Thoracic aorta (tissue), 2 donors: ENCODE measurements at places on chromosomes 4 and X. TPM values are rescaled to one million over a fixed set of nuclear protein-coding genes. Genes with fewer than 3 reads are reported as not detected.

The DGKK gene
- not detected for total RNA-seq

The TRIM60 gene
- not detected for total RNA-seq

The PWWP3B gene
- total RNA-seq = 0.21 TPM

The USP53 gene
- 112 TPM for total RNA-seq

The SPANXA2 gene
- 1.4 TPM for total RNA-seq

The KLB gene
- not detected for total RNA-seq

The TMEM35A gene
- 7.7 TPM for total RNA-seq

The ZFP92 gene
- 0.95 TPM for total RNA-seq

DNA sequence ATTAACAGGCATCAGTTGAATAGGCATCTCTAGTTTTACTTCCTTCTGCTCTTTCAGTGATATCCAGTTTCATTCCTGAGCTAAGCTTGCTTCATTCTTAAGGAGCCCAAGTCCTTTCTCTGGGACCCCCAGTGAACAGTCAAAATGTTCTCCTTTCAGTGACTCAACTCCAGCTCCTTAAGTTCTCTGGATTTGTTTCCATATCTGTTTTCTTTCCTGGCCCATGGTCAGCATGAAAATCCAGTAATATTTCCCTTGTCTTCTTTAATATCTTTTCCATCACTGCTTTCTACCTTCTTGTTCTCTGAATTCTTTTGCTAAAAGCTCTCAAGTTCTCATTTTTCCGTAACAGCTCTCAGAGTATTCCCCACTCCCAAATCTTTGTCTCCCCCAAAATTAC is 25.5 kb downstream of the ADGRL3 start:
- DNase-seq = no peak

DNA sequence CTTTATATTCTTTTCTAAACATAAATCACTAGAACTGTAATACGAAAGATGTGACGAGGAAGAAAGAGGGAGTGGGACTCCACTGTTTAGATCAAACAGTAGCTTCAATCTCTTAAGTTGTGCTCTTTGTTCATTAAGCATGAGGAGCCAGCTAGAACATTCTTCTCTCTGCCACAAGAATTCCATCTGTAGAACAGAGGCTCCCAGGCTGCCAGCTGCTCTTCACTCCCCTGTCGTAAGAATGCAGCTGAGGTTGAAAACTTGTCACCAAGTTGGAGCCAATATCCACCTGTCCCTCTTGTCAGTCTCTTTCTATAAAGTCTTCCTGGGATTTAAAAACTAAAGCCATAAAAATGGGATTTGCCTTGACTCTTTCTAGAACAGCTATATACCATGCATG is 65.0 kb upstream of the SEC24B start:
- DNase-seq = no peak

DNA sequence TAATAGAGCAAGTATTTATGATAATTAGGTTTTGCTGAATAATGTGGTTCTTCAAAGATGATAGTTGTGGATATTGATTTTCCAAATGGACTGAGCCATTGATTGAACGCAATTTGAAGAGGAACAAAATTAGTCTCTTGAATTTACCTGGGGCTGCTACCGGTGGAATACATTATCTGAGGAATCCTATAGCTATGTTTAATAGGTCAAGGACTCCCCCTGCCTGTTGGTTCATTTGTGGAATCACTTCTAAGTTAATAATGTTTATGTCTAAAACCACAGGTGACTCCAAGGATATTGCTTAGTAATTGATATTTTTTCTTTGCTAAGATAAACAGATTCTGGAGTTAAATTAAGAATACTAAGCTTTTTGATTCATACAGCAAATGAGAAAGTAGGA is 576.0 kb upstream of the PABPC4L start:
- no peak for DNase-seq

GRCh38 chr4:70687392-70687791 is 940 bp upstream of the UTP3 start:
- DNase-seq = no peak

DNA sequence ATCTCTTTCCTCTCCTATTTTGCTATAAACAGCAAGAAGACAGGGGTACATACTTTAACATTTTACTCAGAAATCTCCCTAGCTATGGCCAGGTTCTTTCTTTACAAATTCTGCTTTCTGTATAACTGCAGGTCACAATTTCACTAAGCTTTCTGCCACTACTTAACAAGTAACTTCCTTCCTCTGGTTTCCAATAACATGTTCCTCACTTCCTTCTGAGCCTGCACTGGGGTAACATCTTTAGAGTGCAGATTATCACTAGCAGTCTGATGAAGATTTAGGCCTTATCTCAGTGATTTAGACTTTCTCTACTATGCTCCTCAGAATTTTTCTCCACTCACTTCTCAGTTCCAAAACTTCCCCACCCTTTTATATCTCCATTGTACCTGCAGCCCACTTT is 1930.5 kb upstream of the AGA start:
- no peak for DNase-seq

DNA sequence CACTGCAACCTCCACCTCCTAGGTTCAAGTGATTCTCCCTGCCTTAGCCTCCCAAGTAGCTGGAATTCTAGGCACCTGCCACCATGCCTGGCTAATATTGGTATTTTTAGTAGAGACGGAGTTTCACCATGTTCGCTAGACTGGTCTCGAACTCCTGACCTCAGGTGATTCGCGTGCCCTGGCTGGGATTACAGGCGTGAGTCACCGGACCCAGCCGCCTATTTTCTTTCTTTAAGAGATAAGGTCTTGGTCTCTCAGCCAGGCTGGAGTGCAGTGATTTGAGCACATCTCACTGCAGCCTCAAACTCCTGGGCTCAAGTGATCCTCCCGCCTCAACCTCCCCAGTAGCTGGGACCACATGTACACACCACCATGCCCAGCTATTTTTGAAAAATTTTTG is 166.5 kb downstream of the DHRSX start:
- no peak for DNase-seq

DNA sequence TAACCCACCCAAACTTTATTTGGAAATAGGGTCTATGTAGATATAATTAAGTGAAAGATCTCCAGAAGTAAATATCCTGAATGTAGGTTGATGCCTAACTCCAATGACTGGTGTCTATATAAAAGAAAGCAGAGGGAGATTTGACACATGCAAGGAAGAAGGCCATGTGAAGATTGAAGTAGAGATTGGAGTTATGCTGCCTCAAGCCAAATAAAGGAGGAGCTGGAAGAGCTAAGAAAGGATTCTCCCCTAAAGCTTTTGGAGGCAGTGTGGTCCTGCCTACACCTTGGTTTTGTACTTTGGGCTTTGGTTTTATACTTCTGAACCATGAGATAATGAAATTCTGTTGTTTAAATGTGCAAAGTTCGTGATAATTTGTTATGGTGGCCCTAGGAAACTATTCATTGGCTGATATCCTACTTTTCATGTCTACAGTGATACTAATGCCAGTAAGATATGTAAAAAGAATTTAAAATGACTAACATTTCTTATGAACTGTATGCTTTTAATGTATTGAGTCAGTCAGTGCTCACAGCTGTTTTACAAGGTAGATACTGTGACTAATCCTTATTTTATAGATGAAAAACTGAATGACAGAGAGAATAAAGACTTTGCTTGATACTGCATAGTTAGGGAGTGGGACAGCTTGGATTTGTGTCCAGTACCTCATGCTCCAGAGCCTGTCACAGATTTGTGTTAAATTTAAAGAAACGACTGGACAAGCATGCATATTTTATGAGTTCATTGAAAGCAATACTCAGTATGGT is 5.9 kb upstream of the RAB40AL start:
- DNase-seq = no peak

DNA sequence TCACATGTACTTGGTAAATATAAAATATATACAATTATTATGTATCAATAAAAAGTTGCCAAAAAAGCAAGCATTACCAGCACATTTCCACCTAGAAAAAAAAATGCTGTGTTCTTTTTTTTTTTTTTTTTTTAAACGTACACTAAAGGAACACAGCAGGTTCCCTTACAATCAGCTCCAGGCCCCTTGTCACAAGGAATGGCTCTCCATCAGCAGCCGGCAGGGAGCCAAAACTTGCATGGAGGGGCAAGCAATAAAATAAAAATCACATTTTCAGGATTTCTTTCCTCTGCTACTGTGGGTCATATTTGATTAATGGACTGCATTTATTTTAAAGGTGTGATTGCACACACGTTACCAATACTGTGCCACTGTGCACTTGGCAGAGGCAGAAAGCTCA is 460.3 kb downstream of the GPAT3 start:
- DNase-seq = no peak

- no peak for DNase-seq
Measured at GRCh38 chr4:184960505-184960971, 57.8 kb upstream of the HELT start.

- DNase-seq = no peak
Measured at GRCh38 chr4:42816880-42817400, 75.6 kb upstream of the GRXCR1 start.

GRCh38 chrX:15600049-15600448 is 711 bp downstream of the ACE2 start:
- DNase-seq = no peak

DNA sequence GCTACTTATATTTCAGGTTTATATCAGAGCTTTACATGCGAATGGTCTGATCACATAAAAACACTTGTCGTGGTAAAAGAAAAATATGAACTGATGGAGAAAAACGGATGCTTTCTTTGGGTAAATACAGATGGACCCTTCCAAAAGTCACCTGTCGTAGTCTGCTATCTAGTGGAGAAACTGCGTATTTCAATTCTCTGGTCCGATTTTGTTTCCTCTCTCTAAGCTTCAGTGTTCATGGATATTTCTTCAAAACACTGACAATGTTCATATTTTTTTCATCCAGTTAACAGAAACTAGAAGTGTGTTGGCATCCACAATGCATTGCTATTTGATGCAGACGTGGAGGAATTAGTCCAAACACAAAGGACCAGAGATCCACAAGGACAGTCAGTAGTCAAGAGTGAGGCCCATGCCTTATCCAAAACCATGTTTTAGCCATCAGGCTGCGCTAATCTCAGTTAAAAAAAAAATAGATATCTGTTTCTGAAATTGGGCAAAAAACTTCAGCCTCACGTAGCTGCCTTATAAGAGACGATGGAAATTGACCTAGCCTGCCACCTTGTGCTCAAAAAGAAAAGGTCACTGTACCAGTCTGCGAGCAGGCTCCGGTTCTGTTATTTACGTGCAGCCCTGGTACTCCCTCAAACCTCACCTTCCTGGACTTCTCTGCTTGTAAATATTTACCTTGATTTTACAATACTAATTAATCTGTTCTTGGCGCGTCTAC is 16.0 kb downstream of the MEPE start:
- no peak for DNase-seq

DNA sequence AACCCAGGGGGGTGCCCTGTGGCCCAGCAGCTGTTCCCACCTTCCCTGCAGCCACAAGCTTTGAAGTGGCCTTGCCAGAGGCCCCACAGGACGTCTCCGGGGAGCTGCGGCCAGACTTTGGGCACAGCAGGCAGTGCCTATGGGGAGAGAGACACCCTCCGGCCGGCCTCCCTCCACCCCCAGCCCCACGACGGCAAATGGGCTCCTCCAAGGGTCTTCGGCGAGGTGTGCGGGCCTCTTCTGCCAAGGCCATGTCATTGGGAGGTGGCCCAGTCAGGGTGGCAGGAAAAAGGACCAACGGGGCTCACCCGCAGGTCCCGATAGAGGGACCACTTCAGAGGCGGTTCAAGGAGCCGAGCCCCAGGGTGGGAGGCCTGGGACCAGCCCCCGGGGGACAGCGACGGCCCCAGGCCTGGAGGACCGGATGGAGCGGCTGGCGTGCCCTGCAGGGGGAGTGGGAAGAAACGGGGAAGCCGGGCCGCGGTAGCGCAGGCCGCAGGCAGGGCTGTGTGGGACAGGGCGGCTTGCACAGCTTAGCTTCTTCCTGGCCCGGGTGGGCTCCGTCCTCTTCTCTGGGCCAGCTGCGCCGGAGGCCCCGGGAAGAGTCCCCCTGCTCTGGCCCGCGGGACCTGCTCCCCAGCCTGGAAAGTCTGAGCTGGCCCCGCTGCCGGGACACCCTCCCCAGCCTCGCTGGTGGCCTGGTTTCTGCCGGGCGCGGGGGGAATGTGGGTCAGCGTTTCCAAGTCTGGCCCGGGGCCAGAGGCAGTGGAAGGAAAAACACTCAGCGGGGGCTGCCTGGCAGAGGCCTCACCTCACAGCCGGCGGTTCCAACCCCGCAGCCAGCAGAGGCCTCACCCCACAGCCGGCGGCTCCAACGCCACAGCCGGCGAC is 21.9 kb upstream of the SPON2 start:
- DNase-seq = no peak

GRCh38 chrX:40092808-40093435 is 4.8 kb downstream of the BCOR start:
- no peak for DNase-seq

GRCh38 chr4:77010841-77011354 is 61.3 kb downstream of the SEPTIN11 start:
- no peak for DNase-seq

GRCh38 chr4:147578051-147578476 is 39.1 kb upstream of the TMEM184C start:
- no peak for DNase-seq

DNA sequence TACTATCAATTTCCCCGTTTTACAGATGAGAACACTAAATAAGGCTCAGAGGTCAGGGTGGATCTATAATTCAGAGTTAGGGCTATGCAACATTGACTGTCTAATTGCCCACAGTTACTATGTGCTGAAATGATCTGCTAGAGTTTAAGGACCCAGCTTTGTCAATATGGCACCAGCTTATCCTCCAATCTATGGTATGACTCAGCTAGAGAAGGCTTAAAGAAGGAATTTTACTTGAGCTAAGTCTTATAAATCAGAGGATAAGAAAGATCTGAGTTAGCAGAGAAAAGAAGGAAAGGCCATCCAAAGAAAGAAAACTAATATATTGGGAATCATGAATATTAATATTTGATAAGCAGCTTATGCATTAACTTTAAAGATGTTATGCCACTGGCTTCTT is 78.1 kb downstream of the ASB9 start:
- DNase-seq = no peak

GRCh38 chrX:18042776-18043175 is 177.9 kb downstream of the BEND2 start:
- no peak for DNase-seq

DNA sequence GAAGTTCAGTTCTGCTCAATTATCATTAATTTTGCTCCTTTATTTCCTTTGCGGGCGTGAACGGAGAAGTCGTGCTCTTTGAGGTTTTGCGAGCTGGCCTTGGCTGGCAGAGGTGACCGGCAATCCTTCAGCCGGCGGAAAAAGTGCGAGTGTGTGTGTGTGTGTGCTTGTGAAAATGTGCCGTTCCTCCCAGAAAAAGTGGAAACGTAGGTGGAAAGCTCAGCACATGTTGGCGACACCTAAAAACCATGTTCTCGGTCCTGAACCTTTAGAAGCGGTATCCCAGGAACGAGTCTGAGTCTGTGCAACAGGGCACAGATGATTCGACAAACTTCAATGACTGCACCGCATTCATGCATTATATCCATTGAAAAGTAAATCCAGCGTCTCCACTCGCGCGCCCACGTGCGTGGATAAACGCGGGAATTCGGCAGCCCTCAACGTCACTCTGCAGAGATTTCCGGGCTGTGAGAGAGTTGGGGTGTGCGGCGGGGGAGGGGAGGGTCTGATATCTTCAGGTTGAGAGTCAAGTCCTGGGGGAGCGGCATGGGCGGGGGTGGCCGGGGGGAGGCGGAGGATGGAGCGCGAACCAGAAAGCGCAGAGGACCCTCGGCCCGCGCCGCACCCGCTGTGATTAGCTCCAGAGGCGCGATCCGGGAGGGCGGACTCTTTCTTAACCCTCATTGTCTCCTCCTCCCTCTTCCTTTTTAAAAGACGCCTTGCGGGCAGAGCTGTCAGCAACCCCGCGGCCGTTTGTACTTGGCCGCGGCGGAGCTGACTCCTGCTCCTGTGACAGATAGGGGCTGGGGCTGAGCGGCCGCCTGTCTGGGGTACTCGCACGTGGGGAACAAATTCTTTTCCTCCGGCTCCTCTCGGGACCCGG is at the start of gene SHISA3:
Gene SHISA3, plus strand, starts transcription at position 737 of the 883 bp plus-strand sequence. CDS start 569 bp downstream, outside the sequence.
- DNase-seq = no peak
